ENCODE measurements at places on chromosomes 11 and 22.

GRCh38 chr11:115897707-115898106, 393.5 kb upstream of the CADM1 start:
- DNase-seq, result no peak

- DNase-seq, result no peak
Observed at GRCh38 chr22:26903030-26903856, 245.9 kb downstream of the MIAT start.

DNA sequence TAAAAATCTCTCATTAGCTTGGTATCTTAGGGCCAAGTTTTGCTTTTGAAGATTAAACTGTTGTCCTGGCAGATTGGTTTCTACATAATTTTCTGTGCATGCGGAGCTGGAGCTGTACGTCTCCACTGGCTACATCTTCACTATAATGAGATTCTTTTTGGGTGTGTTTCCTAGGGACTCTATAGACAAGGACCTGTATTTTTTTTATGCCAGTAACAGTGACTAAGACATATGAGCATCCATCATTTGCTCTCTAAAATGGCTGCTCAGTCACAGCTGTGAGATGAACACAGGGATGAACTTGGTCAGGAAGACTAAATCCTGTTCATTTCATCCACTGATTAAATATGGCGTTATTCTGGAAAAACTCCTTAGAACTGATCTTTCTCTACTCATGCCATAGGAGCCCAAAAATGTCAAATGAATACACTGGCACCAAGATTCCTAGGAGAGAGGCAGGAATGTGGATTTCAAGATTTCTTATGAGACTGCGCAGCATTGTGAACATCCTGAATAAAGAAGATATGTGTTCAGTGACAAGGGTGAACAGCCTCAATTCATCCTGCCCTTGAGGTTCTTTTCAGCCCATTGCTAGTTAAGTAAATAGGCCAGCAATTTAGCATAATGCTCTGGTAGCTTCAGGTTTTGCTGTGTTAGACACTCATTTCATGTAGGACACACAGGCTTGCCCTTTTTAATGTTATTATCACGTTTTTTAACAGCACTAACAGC, 168.2 kb downstream of the NCAM1 start:
- DNase-seq, result no peak

- DNase-seq, result no peak
Observed at GRCh38 chr22:44337678-44338004, 24.9 kb upstream of the SHISAL1 start.

GRCh38 chr11:47466701-47467250, 17.8 kb upstream of the RAPSN start:
- DNase-seq, result no peak

- no peak for DNase-seq
Observed at GRCh38 chr11:46345131-46345597, 2.1 kb upstream of the DGKZ start.

GRCh38 chr11:126920833-126921232, 79.7 kb downstream of the KIRREL3 start:
- DNase-seq, result no peak

GRCh38 chr11:65653229-65654225, 9.2 kb downstream of the RELA start:
- no peak for DNase-seq

GRCh38 chr11:2581151-2581930, 118.5 kb downstream of the KCNQ1OT1 start:
- DNase-seq, result no peak

- no peak for DNase-seq
Observed at GRCh38 chr11:117986981-117987574, 884 bp downstream of the IL10RA start.

GRCh38 chr11:35742707-35743454, 80.3 kb downstream of the TRIM44 start:
- DNase-seq, result no peak

DNA sequence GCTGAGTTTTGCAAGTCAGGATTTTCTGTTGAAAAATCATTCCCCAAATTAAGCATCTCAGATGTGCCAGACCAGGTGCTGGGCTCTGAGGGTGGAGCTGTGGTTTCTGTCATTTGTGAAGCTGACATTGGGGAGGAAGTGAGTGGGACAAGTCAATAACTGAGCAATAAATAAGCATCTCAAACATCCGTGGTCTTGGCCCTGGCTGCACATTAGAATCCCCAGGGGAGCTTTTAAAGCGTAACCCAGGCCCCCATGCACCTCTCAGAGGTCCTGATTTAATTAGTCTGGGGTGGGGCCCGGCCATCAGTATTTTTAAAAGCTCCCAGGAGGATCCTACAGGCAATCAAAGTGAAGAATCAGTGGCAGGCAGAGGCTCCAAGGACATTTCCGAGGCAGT, 420.0 kb downstream of the MN1 start:
- DNase-seq, result no peak

DNA sequence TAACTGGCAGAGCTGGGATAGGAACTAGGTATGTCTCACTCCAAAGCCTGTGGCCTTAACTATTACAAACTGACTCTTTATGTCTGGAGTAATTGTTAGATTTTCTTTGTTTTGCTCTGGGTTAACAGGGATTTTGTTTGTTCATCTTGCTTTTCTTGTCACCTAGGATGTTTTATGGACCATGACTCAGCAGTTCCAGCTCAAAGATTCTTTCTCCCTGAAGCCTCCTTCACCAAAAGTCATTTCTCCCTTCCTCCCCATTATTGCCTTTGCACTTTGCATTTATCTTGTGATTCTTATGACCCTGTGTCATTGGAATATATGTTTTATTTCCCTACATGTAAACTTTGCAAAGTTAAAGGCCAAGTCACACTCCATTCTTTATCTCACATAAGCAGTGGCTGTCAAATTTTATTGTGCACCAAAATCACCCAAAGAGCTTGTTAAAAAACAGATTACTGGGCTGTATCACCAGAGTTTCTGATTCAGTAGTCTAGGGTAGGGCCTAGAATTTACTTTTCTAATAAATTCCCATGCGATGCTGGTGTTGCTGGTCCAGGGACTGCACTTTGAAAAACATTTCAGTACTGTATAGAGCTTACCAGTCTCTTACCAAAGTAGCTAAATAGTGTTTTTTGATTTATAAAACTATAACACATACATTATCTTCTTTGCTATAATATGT, 327.7 kb downstream of the DLG2 start:
- DNase-seq, result no peak

DNA sequence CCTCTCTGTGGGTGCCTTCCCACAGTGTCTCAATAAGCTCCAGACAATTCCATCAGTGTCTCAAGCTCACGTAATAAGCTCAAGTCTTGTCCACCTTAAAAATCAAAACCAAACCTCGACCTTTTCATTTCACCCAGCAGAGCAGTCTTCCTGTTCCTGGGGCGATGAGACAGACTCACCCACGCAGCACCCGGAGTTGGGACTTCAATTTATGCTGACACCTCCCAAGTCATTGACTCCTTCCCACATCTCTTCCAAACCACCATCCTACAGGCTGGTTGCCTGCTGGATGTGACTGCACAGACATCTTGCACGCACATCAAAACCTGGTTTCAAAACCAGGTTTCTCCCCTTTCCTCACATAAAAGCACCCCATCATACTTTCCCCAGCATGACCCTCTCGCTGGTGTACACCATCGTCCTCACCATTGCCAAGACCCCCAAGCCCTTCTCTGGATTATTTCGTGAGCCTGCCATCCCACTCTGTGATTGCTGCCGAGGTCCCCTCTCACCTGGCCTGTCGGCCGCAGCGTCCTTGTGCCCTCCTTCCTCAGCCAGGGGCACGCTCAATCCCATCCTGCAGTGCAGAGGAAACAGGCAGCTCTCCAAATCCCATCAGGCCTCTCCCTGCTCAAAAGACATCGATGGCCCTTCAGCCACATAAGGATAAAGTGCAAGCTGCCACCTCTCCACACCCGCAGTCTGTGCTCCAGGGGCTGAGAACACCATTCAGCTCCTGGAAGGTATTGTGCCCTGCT, 45.1 kb upstream of the FBXO3 start:
- DNase-seq, result no peak

GRCh38 chr11:45216901-45217300, 69.2 kb downstream of the SYT13 start:
- no peak for DNase-seq

DNA sequence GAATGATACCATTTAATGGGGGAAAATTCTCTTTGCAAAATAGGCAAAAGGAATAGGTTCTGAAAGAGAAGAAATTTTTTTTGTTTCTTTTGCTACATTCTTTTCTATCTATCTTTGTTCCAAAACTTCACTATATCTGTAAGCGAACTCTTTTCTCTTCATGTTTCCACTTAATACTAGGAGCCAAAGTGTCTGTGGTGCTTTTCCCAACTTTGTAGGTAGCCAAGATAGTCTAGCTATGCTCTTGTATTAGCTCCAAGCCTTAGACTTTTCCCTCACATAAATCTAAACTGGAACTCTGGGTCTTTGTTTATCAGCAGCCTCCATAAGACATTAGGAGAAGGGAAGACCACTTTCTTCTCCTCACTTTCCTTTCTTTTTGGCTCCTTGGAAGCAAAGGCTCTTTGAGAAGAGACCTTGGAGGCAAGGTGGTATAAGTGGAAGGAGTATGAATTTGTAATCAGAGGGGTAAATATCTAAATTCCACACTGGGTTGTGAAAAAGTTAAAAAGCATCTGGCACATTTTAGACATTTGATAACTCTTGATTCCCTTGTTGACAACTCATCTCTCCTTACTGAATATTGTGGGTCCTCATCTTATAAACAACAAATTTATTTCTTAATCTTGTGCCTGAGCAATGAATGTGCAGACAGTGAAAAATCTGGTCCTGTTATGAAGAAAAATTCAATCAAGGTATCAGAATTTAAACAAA, 130.0 kb downstream of the EHF start:
- no peak for DNase-seq

- DNase-seq, result no peak
Observed at GRCh38 chr11:33052231-33052630, 12.9 kb downstream of the TCP11L1 start.

- no peak for DNase-seq
Observed at GRCh38 chr11:123187665-123188507, 7.2 kb downstream of the CLMP start.

DNA sequence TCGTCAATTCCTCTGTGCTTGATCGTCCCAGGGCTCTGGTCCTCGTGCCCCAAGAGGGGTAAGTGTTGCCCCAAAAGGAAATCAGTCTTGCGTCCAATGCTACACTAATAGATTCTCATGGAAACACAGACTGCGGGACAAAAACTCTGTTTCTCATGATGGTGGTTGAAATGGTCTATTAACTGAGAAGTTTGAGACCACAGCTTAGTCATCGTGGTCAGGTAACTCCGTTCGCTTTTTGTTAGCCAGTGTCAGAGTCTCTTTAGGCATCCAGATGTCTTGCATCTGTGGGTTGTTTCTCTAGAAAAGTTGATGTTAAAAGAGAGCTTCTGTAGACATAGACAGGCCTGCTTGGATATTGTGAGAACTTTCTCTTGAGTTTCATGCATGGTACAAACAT, 104.6 kb upstream of the SORL1-AS1 start:
- no peak for DNase-seq

- no peak for DNase-seq
Observed at GRCh38 chr11:35418282-35419183, 825 bp downstream of the SLC1A2 start.

DNA sequence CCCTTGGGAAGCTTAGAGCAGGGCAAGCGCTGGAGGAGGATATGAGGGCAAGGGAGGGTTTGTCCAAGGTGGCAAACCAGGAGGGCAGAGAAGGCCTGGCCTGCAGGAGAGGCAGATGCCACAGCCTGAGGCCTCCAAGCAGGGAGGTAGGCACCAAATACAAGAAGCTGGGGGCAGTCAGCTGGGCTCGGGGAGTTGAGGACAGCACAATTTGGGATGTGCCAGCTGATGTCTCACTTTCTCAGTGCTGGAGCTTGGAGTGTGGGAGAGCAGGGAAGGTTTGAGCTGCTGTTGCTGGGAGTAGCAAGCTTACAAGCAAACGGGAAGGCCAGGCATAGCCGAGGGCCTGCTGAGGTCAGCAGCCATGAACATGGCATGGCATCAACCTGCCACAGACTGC, 4.0 kb downstream of the ZDHHC24 start:
- no peak for DNase-seq

DNA sequence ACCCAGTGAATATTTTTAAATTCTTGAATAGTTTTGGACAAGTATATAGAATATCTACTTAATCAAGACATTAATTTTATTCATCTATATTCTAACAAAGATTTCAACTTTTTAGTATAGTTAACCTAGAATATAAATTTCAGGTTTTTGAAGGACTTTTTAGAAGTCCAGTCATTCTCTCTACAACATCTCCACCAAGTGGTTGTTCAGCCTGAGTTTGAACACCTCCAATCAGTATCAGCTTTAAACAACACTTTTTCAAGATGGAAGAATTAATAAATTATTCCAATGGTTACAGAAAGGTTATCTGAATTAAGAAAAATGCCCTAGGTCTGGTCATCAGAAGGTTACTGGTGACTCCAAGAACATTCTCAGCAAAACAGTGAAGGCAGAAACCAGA, 31.8 kb downstream of the EIF3M start:
- DNase-seq, result no peak

GRCh38 chr11:5188201-5188600, 12.3 kb downstream of the OR51V1 start:
- DNase-seq, result no peak

- DNase-seq, result no peak
Observed at GRCh38 chr22:39282645-39283321, 36.6 kb downstream of the RPL3 start.

DNA sequence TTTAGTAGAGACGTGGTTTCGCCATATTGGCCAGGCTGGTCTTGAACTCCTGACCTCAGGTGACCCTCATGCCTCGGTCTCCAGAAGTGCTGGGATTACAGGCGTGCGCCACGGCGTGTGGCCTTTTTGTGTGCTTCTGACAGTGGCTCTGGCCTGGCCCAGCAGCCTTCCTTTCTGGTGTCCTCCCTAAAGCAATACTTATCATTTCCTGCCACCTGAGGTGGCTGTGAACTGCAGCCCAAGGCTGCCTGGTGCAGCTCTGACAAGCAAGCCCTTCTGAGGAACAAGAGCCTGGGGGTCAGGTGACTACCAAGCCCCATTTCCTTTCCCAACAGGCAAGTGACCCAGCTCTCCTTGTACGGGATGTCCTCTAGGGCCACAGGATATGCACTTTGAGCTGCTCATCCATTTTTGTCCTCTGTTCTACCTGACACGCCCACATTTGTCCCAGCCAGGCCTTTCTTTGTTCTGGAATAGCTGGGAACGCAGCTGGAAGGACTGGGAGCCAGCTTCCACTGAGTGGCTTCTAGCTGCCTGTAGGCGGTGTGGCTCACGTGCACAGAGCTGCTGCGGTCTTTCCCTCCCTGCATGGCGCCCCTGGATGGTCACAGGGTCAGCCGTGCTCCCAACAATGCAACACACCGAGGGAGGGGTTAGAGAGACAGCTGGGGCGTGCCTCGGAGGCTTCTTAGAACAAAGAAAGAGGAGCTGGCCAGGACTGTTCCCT, 12.3 kb upstream of the BID start:
- DNase-seq, result no peak

DNA sequence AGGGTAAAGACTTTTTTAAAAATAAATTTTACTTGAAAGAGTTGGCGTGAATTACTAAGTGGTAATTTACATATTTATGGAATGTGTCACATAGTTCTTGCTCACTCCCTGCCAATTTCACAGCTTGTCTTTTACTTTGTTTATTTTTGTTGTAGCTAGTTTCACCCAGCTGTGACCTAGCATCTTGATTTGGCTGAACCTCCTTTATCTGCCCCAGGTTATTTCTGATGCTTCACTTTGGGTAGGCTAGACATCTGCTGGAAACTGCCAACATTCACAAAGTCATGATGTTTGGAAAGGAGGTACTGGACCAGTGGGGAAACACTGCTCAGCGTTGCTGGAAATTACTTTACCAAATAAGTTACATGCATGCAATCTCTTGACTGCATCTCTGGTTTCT, 1676.0 kb upstream of the RAG2 start:
- no peak for DNase-seq
